ENCODE measurements at places on chromosomes 4 and X.

DNA sequence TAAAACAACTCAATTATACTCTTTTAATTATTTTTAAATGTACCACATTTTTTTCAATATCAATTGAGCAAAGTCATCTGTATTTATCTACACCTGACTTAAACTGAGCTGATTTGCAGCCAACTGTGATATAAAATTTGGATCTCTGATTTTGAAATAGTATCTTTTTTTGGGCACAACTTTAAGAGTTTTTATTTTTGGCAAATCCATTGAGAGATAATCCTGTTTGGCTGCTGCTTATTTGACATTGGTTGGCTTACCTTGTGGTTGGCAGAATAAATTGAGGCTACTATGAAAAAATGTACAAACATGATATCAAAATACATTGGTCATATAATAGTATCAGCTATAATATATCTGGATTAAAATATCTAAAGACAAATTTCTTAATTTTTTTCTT is 656.0 kb upstream of the NDST4 start:
- no peak for DNase-seq

GRCh38 chr4:169988252-169988651 is 37.9 kb downstream of the MFAP3L start:
- no peak for DNase-seq

- DNase-seq: no peak
Observed at GRCh38 chr4:54063229-54063628, 1.2 kb downstream of the CHIC2 start.

- DNase-seq: no peak
Observed at GRCh38 chrX:13022926-13023325, 21.5 kb downstream of the FAM9C start.

GRCh38 chrX:154548028-154548316 is 552 bp downstream of the IKBKG start:
- DNase-seq: no peak

DNA sequence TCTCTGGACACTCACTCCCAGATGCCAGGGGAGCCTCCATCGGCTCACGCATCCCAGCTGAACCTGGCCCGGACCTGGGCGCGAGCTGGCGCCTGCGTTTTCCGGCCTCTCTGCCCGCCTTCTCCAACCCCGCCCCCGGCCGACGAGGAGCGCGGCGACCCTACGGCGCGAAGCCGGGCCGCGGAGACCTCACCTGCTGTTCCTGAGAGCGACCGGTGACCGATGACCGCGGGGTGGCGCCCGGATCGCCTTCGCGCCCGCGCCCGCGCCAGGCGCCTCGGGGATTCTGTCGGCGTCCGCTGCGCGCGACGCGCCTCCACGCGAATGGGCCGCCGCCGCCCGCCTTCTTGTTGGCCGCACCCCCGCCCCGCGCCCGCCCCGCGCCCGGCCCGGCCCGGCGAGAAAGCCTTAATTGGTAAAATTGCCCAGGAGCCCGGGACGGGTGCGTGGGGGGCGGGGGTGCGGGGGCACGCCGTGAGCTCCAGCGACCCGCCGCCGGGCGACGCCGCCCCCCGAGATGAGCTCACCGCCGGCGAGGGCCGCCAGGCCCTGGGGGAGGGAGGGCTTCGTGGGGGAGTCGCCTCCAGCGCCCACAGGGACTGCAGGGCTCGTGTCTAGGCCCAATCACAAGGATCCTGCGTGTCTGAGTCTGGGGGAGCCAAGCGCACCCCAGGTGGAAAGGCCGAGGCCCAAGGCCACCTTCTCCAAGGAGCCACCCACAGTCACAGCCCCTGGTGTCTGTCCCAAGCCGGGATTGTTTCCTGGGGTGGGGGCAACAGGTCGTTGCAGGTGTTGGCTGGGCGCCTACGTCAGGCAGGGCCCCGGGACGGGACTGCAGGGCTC is at the start of gene FLNA:
TSS of gene FLNA (minus strand) at position 322 of the 843 bp plus-strand sequence. CDS start 3,389 bp downstream, outside the sequence.
- DNase-seq: peak; percentile 83

DNA sequence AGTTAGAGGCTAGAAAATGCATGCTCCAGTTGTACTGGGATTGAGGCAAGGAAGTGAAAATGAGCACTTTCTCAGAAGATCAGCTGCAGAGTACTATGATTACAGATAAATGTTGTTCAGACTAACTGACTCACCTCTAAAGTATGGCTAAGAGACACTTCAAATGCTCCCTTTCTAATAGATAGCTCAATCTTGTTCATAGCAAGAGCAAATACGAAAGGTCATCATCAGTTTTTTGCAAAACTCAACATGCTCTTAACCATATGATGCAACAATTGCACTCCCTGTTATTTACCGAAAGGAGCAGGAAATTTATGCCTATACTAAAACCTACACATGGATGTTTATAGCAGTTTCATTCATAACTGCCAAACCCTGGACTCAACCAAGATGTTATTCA is 838.4 kb upstream of the INTU start:
- DNase-seq: no peak

GRCh38 chr4:3241898-3242524 is 6.9 kb upstream of the MSANTD1 start:
- DNase-seq: no peak

DNA sequence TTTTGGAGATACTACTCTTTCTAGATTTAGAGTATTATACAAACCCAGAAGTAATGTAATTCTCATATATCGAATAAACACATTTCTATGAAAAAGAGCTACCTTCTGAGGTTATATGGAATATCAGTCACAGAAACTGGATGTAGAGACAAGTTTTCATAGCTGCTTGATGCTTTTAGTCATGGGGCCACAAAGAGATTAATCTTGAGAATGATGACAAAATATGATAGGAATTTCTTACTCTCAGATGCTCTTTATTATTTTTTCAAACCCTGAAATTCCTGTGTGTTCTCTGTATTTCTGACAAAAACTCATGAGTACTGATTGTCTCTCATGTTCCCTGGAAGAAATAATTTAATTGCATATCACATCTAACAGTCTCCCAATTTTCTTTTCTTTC is 662.5 kb downstream of the RAPGEF2 start:
- DNase-seq: no peak

DNA sequence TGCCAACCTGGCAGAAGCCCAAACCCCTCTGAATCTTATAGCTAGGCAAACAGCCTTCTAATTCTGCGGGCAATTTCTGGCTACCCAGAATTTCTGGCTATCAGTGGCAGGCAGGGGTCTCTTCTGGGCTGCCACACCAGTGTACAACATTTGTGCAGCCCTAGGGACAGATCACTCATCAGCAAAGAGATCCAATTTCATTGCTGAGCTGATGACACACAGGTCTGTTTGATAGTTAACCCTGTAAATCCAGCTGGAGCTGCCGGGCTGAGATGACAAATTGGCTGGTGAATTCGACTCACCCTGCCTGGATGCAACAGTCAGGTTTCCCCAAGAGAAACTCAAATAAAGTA is 2.4 kb downstream of the MID1 start:
- no peak for DNase-seq

- DNase-seq: no peak
Observed at GRCh38 chrX:39749135-39749534, 348.6 kb downstream of the BCOR start.

GRCh38 chr4:114132830-114133229 is 153.4 kb upstream of the ARSJ start:
- no peak for DNase-seq

- DNase-seq: peak; percentile 19
Observed at GRCh38 chrX:119477812-119478232, 9.6 kb downstream of the SLC25A5 start.

All from endodermal cell (in vitro differentiated cells).